ENCODE measurements at places on chromosomes 3 and 15. TPM values are rescaled to one million over a fixed set of nuclear protein-coding genes. Genes with fewer than 3 reads are reported as not detected.

Gene SNTN
- total RNA-seq, result not detected

GRCh38 chr15:66789029-66790025, 87.3 kb downstream of the SMAD6 start:
- no peak for ATAC-seq

Gene KNG1
- total RNA-seq, result not detected

Gene NOX5
- not detected for total RNA-seq

Gene ITIH4
- total RNA-seq, result 5.5 TPM

DNA sequence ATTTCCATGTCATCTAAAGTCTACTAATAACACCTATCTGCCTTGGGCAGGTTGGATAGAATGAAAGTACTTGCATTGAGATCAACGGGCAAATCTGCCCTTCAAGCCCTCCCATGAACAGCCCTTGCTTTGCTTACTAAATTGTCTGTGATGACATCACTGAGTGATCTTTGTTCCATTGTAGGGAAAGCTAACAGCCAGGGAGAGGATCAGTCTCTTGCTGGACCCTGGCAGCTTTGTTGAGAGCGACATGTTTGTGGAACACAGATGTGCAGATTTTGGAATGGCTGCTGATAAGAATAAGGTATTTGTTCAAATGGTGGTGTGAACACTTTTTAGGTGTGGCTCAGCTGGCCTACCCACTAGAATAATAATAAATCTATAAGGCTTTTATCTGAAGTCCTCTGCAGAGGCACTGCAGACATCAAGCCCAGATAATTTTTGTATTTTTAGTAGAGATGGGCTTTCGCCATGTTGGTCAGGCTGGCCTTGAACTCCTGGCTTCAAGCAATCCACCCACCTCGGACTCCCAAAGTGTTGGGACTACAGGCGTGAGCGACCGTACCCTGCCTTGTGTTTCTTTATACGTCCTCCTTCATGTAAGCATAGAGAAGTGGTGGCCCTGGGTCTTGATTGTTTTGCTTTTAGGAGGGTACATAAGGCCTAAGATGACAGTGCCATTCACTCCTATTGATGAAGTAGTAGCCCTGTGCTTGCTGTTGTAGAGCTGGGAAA, 5.7 kb downstream of the PCCB start:
- ATAC-seq, result no peak

DNA sequence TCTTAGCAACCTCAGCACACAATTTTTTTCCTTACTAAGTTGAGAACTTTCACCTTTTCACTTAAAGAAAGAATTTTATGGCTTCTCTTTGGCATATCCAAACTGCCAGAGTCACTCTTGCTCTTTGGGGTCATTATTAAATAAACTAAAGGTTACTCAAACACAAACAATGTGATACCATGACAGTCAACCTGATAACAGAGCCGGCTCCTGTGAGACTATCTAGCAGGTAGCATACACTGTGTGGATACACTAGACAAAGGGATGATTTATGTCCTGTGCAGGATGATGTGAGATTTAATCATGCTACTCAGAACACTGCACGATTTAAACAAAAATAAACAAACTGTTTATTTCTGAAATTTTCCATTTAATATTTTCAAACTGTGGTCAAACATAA, 35.6 kb downstream of the LRRFIP2 start:
- ATAC-seq, result no peak

GRCh38 chr15:64136347-64136746, 15.2 kb upstream of the SNX22 start:
- ATAC-seq, result no peak
